ENCODE measurements at places on chromosomes 7 and 10.

DNA sequence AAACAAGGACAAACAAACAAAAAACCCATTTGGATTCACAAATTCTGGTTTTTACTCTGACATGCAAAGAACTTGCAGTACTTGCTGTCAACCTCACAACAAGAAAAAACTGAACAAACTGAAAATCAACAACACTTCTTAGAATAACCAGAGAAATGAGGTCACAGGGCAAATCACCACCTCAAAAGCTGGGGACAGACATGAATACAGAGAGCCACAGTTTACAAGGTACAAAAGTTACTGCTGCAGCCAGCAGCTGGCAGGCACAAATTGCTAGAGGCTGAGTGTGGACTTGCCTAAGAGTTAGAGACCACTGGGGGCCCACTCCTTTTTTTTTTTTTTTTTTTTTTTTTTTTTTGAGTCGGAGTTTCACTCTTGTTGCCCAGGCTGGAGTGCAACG is 15.0 kb upstream of the RNF32 start:
- no peak for DNase-seq

- no peak for DNase-seq
- no peak overlapping the region for H3K27ac ChIP-seq
- H3K36me3 ChIP-seq: no peaks in the 10 kb centered on the region
- no peaks in the 10 kb centered on the region for H3K4me1 ChIP-seq
- H3K4me3 ChIP-seq: no peak overlapping the region
Observed at GRCh38 chr7:120919466-120919865, 31.1 kb upstream of the ING3 start.

DNA sequence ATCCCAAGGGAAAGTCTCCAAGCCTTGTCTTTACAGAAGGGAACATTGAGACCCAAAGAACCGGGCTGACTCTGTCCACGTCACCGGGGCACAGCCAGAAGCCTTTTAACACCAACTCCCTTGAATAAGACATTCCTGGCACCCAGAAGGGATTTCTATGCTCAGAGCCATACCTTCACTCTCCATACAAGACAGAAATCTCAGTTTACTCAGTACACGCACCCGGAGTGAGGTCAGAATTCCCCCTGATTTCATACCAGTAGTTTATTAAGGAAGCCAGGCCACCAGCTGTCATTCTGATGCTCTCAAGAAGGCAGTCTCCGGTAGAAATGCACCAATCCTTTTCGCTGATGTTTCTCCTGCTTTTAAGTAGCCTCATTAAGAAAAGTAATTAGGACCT is 134.2 kb upstream of the KCNMA1 start:
- H3K27me3 ChIP-seq: no peaks in the 10 kb centered on the region
- no peak overlapping the region for H3K4me3 ChIP-seq
- H3K27ac ChIP-seq: no peak overlapping the region
- no peaks in the 10 kb centered on the region for H3K4me1 ChIP-seq
- no peak for DNase-seq
- no peaks in the 10 kb centered on the region for H3K36me3 ChIP-seq

- peaks cover 38% of the 10 kb centered on the region for H3K4me1 ChIP-seq
- H3K27ac ChIP-seq: no peak overlapping the region
- H3K27me3 ChIP-seq: no peaks in the 10 kb centered on the region
- no peak for DNase-seq
- H3K36me3 ChIP-seq: peaks cover 20% of the 10 kb centered on the region
Observed at GRCh38 chr10:97718178-97718577, 4.6 kb downstream of the MARVELD1 start.

DNA sequence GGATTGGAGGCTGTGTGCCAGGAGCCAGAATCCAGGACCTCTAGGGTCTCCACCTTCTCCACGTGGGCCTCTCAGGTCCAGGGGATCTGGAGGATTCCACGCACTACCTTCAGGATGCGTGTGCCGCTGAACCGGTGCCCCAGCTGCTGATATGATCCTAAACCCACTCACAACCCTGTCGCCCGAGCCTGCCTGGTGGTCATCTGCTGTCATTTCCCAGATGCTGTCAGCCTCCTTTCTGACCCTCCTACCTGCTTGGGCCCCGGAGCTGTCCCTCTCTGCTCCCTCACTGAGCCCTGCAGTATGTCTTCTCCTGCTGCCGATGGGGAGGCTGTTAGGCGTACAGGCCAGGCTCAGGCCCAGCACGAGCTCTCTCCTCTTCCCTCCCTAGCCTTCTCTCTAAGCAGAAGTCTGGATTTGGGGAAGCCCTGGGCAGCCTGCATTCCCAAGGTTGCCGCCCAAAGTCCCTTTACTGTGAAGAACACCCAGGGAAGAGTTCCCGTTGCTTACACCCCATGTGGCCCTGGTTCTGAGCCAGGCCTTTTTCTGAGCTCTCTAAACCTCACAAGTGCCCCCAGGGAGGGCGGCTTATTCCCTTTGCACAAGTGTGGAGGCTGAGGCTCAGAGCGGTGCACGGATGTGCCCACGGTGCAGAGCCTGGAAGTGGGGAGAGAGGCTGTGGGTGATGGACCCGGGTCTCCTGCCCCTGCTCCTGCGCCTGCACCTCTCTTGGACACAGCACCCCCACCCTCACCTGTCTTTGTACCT is 30.8 kb upstream of the ZNF488 start:
- no peaks in the 10 kb centered on the region for H3K4me1 ChIP-seq
- DNase-seq: no peak
- H3K36me3 ChIP-seq: no peaks in the 10 kb centered on the region
- H3K27ac ChIP-seq: no peak overlapping the region

DNA sequence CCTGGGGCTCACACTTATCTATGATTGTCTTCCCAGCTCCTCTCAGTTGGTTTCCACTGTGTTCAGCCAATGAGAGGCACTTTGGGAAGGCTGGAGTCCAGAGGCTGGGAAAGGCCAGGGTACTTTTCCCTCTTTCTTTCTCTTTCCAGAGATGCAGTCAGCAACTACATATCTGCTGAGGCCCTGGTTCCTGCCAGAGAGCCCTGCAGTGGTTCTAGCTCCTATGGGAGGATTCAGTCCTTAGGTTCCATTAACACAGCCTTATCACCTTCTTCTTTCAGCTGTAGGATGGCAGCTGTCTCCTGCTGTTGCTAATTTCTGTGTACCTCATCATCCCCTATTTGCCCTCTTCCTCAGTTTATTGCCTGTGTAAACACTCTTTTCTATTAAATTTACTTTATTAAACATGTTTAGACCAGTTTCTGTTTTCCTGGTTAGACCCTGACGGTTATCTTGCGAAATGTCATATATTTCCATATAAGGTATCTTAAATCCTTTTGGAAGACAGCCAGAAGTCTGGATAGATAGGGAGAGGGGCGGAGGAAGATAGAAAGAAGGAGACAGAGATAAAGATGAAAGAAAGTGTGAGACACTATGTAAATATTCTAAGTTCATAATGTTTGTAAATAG is 100.3 kb downstream of the HGF start:
- no peaks in the 10 kb centered on the region for H3K4me1 ChIP-seq
- H3K36me3 ChIP-seq: no peaks in the 10 kb centered on the region
- H3K27me3 ChIP-seq: no peaks in the 10 kb centered on the region
- no peak overlapping the region for H3K4me3 ChIP-seq
- no peak overlapping the region for H3K27ac ChIP-seq

GRCh38 chr10:111089293-111089692 is 12.5 kb downstream of the ADRA2A start:
- H3K27me3 ChIP-seq: no peaks in the 10 kb centered on the region
- no peak overlapping the region for H3K27ac ChIP-seq
- H3K4me1 ChIP-seq: no peaks in the 10 kb centered on the region
- DNase-seq: no peak

GRCh38 chr10:45253183-45253914 is 62.1 kb downstream of the OR13A1 start:
- H3K4me1 ChIP-seq: no peaks in the 10 kb centered on the region
- H3K27me3 ChIP-seq: peaks cover 3% of the 10 kb centered on the region
- no peaks in the 10 kb centered on the region for H3K36me3 ChIP-seq
- no peak overlapping the region for H3K4me3 ChIP-seq
- no peak for DNase-seq

DNA sequence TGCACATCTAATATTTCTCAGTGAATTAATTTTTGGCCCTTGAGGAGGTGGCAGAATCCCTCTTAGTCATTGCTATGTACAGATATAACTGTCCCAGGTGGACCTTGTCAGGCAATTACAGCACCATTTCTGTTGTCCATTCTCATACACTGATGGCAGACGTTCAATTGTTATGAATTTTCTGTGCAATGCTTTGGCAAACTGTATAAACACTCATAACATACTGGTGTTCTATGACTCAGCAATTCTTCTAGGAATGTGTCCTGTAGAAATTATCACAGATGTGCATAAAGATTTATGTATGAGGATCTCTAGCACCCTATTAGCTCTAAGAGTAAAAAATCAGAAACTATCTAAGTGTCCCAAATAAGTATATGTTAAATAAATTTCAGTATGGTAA is 80.8 kb downstream of the DNAJB9 start:
- H3K4me3 ChIP-seq: no peak overlapping the region
- H3K36me3 ChIP-seq: no peaks in the 10 kb centered on the region
- no peaks in the 10 kb centered on the region for H3K27me3 ChIP-seq
- H3K27ac ChIP-seq: no peak overlapping the region
- DNase-seq: no peak

DNA sequence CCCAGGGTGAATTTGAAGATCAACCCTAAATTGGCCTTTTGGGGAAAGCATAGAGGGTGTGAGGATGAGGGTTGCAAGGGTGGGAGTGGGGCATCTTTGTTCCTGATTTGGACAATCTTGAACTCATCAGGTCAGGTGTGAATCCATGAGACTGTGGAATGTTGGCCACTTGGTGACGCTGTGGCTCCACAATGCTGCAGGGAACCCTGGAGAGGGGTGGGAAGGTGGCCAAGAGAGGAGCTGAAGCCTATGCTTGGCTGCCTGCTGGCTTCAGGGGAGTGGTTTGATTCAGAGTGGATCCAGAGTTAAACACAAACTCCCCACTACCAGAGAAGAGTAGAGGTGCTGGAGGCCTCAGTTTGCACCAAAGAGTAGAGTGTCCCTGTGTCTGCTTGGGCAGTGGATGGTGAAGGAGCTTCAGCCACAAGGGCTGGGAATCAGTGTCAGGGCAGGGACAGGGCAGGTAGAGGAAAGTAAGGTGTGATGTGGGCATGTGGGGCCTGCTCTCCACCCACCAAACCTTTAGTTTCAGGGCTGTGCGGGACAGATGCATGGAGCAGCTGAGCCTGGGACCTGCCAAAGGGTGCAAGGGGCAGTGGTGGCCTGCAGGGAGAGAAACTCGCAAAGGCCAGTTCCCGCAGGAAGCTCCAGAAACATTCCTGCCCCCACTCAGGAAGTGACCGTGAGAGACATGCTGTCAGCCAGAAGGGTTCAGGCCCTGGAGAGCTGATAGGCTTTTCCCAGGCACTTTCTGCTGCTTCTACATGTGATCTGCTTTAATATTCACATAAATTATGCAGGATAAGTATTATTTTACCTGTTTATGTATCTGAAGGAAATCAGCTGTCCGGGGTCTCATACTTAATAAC is 81.0 kb upstream of the PRSS58 start:
- no peaks in the 10 kb centered on the region for H3K36me3 ChIP-seq
- H3K4me1 ChIP-seq: no peaks in the 10 kb centered on the region
- H3K27ac ChIP-seq: no peak overlapping the region
- peaks cover 4% of the 10 kb centered on the region for H3K27me3 ChIP-seq

DNA sequence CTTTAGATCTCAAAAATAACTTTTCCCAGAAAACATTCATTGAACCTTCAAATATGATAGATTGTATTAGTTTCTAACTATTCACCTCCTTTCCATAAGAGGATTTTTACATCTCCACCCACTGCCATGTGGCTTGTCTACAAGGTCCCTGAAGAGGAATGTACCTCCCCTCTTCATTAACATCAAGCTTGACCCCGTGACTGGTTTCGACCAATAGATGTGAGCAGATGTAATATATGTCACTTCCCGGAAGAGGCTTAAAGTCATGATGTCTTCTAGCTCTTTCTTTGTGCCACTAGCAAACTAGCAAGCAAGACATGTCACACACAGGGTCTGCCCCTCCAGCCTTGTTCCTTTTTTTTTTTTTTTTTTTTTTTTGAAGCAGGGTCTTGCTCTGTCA is 6.9 kb downstream of the BAZ1B start:
- no peak overlapping the region for H3K27ac ChIP-seq
- no peak overlapping the region for H3K4me3 ChIP-seq
- H3K27me3 ChIP-seq: no peaks in the 10 kb centered on the region
- no peak for DNase-seq
- H3K4me1 ChIP-seq: peaks cover 25% of the 10 kb centered on the region

- H3K4me3 ChIP-seq: no peak overlapping the region
- H3K27me3 ChIP-seq: peaks cover 13% of the 10 kb centered on the region
- no peaks in the 10 kb centered on the region for H3K4me1 ChIP-seq
- DNase-seq: no peak
- no peak overlapping the region for H3K27ac ChIP-seq
Observed at GRCh38 chr10:9260690-9261089, 1206.2 kb downstream of the GATA3 start.

DNA sequence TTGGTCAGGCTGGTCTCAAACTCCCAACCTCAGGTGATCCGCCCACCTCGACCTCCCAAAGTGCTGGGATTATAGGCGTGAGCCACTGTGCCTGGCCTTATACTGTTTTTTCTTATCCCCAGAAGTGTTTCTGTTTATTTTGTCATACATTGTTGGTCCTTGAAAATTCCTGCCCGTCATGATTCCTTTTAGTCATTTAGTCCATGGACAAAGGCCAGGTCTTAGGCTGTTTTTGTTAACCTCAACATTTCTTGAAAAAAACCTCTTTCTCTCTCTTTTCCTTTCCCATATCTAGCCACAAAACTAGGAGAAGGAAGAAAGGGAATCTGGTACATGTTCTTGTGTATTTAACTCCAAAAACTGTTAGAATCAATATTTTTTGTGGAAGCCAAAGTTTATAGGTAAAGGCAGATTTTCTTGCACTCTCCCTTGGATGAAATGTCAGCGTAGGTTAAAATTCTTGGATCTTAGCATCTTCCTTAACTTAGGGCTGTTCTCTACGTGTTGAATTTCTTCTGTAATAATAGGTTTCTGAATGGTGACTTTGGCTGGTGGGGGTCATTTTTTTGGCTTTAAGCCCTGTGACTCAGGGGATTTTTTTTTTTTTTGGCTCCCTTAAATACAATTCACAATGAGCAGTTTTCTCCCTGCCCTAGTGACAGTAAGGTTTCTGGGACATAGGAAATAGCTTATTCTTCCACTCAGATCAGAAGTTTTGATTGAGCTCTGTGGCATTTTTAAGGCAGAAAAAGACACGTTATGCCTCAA is 500.8 kb downstream of the AUTS2 start:
- no peaks in the 10 kb centered on the region for H3K36me3 ChIP-seq
- no peak for DNase-seq
- no peak overlapping the region for H3K27ac ChIP-seq
- H3K27me3 ChIP-seq: no peaks in the 10 kb centered on the region
- H3K4me3 ChIP-seq: no peak overlapping the region
- H3K4me1 ChIP-seq: peaks cover 2% of the 10 kb centered on the region
